RKO (cell line): ENCODE measurements at places on chromosomes 12 and 14.

DNA sequence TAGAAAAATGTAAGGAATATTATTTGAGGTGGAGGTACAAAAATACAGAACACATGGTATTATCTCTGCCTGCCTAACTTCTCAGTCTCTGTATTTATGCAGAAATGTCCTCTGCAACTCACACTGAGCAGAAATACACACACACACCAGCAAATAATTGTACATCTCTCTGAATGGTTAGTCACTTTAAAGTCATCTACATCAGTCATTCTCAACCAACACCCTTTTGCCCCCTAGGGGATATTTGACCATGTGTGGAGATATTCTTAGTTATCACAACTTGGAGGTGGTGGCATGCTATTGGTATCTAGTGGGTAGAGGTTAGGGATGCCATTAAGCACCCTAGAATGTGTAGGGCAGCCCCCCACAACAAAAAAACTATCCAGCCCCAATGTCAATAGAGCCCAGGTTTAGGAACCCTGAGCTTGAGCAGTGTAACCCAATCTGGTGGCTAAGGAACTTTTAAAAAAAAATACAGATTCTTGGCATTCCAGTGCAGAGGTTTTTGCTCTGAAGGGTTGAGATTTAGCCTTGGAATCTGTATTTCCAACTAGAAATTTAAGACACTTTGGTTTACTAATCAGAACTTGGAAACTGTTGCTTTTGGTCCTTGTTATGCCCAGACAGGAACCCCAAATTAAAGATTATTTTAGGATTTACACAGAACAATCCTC is 183.8 kb downstream of the TBX5 start:
- peak; percentile 14 for DNase-seq

GRCh38 chr12:55732288-55732687 is 3.5 kb upstream of the CD63 start:
- DNase-seq: no peak

DNA sequence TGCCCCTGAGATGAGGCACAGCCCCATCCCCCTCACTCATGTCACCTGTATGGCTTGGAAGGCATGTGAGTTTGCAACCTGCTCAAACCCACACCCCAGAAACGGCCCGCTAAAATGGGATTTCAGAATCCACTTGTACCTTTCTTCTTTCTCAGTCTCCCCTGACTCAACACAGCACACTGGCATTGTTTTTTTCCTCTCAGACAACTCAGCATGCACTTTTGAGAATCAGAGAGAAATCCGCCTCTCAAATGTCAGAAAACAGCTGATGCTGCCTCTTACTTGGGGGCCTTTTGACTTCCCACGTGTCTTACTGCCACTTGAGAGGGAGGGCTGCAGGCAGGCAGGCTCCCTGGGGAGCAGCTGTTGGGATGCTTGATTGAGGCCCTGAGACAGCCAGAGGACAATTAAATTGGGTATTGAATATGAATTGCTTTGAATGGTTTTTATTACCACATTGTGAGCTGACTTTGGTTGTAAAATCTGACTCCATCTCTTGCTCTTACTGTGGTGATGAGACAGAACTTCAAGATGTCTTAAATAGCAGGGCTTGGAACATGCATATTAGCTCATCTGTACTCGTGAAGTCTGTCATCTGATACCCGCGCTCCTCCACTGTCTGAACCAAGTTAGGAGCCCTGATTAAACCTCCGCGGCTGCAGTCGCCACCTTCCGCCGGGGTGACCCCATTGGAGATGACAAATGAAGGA is 96.6 kb downstream of the APAF1 start:
- no peak for DNase-seq

DNA sequence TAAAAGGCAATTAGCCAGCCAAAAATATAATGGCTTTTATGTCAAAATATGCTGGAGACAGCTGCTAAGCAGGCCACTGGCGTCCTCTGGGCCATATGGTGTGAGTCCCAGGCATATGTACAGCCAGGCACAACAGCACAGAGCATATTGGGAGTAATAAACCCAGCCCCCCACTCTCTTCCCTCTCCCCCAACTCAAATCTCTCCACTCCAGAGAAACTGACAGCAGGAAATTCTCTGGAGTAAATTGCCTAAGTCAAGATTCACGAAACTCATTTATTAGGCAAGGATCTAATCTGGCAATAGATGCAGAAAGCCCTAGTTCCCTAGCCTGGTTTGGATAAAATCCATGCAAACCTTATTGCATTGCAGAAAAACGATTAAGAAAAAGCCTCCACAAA is 147.9 kb upstream of the SEL1L start:
- DNase-seq: no peak

- no peak for DNase-seq
These were observed 736.5 kb upstream of the LMO3 start for GRCh38 chr12:17342381-17342961.

DNA sequence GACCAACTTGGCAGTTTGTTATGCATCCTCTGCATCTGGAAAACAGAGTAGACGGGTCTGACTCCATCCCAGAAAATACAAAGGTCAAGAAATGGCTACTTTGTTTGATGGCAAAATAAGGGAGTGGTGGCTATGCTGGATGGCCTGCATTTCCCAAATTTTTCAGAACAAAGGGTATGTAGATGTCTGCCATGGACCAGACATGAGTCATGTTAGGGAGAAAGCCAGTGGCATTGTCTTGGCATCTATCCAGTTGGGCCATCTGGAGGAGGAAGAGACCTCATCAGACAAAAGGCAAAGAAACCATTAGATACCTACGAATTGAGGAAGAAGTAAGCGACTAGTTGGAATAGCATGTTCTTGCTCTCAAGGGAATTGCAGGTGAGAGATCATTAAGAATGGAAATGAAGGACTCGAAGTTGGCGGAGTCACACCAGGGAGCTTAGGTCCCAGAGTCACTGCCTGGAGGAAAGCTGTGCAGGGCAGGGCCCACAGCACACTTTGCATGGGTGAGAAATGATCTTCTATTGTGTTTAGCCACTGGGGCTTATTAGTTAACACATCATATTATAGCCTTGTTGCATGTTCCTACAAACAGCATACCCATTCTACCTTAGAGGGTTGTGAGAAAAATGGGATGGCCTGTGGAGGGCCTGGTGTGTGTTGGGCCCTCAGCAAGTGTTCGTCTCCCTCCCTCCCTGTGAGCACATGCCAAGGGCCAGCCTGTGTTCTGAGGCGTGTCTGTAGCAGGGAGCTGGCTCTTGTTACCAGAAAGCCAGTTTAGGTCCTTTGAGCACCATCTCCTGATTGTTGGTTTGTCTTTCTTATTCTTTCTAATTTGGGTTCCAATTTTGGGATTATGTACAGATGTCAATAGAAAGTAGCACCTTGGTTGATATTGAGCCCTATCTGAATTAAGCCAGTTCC is 119.4 kb downstream of the KTN1 start:
- DNase-seq: no peak

GRCh38 chr12:96194576-96194889 is 358 bp downstream of the ELK3 start:
- DNase-seq: no peak

DNA sequence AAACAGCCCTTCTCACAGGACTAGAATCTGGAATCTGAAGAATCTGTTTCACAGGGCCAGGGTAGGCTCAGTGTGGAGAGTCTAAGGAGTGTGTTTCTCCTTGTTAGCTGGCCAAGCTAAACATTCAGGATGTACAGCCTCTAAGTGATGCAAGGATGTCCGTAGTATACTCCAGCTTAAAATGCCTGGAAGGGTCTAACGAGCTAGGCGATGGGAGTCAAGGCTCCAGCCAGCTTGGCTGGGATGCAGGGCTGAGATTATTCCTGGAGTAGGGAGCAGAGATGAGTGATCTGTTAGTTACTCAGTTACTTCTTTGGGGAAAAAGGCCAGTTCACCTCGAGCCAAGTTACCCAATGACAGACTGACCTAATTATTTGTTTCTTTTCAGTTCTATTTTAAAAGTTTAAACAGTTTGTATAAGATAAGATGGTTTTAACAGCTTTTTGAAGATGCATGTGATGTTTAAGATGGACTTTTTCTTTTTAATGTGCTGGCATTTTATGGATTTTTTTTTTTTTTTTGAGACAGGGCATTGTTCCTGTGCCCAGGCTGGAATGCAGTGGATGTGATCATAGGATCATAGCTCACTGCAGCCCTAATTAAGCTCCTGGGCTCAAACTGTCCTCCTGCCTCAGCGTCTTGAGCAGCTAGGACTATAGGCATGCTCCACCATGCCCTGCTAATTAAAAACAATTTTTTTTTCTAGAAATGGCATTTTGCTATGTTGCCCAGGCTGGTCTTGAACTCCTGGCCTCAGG is 41.1 kb downstream of the SYNE2 start:
- DNase-seq: no peak

DNA sequence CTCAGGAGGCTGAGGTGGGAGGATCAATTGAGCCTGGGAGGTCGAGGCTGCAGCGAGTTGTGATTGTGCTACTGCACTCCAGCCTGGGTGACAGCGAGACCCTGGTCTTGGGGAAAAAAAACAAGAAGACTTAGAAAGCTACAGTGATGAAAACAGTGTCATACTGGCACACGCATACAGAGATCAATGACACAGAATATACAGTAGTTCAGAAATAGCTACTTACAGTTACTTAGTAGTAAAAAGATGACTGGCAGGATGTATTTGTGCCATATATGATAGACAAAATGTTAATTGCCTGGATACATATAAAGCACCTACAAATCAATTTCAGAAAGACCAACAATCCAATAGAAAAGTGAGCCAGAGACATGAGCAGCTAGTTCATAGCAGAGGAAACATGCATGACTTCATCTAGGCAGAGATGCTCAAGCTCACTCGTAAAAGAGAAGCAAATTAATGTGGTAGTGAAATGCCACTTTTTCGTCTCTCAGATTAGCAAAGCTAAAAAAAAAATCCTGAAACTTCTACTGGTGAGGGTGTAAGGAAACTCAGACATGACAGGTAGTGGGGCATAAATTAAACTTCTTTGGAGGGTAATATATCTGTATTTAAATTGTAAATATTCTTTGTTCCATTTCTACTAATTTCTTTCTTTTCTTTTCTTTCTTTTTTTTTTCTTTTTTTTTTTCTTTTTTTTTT is 2.5 kb upstream of the ALDH2 start:
- DNase-seq: no peak

GRCh38 chr12:64270411-64270810 is 48.3 kb upstream of the KICS2 start:
- no peak for DNase-seq

DNA sequence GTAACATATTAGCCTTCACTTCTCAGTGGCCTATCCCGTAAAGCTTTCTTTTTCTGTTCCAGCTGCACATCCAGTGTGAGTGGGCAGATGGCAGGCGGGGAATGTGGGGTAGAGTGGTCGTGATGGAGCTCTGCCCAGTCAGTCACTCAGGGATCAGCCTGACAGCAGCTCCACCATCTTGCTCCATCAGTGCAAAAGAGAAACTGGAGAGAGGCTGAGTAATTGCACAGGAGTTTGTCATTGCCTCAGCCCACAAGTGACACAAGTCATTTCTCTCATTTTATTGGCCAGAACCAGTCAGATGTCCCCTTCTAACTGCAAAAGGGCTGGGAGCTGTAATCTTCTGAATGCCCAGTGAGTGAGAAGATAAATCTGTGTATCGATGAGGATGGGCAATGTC is 66.5 kb downstream of the ATP23 start:
- no peak for DNase-seq

- no peak for DNase-seq
These were observed 11.0 kb downstream of the ITFG2 start for GRCh38 chr12:2823483-2823882.

GRCh38 chr14:75134644-75135043 is 7.8 kb upstream of the NEK9 start:
- no peak for DNase-seq

- DNase-seq: no peak
These were observed 71.4 kb downstream of the ADAMTS20 start for GRCh38 chr12:43480591-43480990.
